ENCODE measurements at places on chromosomes 16 and 17.

DNA sequence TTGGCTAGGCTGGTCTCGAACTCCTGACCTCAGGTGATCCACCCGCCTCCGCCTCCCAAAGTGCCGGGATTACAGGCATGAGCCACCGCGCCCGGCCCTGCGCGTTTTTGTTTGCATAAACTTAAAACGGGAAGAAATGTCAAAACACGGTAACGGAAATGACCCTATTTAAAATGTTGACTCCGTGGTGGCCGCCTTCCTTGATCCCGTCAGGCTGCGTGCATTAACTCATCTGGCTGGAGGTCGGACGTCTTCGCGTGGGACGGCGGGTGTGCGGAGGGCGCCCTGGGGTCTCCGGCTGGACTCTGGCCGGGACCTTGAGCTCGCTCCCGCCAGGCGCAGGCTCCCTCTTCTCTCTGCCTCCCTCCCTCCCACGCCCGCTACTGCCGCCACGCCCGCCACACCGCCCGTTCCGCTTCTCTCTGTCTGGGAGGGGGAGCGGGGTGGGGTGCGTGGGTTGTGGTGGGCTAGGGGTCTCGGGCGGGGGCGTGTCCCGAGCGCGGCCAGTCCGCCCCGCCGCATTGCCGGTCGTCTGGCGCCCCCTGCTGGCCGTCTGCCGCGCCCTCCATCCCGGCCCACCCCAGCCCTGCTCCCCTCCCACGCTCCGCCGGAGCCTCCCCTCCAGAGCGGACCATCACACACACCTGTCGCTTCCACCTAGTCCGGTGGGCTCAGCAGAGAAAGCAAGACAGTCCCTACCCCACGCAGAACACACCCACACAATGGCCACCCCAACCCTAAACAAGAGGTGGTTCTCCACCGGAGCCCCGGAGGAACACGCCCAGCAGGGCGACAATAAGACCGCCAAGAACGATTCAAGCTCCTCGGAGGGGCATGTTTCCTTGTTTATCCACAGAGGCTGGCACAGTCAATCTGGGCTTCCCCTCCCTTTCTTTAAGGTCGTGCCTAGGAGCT lies 1.2 kb upstream of the CCDC42 start:
- DNase-seq = peak; percentile 51

DNA sequence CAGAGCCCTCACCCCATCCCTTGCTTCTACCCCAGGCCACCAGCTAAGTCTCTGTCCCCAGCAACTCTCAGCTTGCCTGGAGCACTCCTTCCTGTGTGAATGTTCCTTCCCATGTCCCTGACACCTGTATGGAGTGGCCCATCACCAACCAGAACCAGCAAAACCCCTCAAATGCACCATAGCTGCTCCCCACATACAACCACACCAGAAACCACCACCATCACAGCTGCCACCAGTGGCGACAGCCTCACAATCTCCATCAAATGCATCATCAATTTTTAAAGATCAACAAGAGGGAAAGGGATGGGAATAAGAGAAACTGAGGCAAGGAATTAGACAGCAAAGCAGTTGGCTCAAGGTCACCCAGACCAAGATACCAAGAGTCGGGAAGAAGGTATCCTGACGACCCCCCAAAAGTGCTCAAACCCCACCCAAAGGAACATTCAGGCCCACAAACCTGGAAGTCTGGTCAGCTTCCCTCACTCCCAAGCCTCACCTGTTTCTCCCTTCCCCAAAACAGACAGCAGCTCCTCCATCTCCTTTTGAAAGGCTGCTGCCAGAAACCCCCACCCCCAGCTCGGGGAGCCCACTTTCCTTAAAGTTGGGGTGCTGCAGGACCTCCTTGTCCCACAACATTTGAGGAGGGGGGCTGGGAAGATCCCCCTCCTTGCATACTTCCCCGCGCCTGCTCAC lies 1.8 kb downstream of the SRCIN1 start:
- DNase-seq = no peak

DNA sequence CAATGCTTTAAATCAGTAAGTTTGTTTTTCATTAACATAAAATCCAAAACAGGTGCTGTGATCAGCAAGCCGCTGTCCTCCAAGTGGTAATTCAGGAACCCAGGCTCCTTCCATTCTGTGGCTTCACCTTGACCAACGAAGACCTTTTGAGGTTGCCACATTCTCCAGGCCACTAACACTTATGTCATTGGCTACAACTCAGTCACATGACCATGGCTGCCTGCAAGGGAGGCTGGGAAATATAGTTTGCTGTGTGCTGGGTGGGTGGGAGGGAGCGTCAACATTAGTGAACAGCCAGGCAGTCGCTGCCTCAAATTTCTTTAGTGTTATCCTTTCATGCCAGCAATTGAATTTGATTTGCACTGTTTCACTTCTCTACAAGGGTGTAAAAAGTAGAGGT lies 549.2 kb downstream of the MAF start:
- no peak for DNase-seq

- no peak for DNase-seq
Observed at GRCh38 chr17:82022310-82022980, at the start of gene CENPX. Gene CENPX, minus strand, starts transcription at chr17:82022878. Its CDS starts 17 bp downstream, at chr17:82022861.

- no peak for DNase-seq
Observed at GRCh38 chr17:792277-792676, 10.1 kb downstream of the MRM3 start.

Measured in body of pancreas (tissue), 4 donors.